ENCODE measurements at places on chromosomes 5 and 9.

GRCh38 chr5:104942735-104943134 lies 1380.1 kb upstream of the NUDT12 start:
- no peak for DNase-seq

DNA sequence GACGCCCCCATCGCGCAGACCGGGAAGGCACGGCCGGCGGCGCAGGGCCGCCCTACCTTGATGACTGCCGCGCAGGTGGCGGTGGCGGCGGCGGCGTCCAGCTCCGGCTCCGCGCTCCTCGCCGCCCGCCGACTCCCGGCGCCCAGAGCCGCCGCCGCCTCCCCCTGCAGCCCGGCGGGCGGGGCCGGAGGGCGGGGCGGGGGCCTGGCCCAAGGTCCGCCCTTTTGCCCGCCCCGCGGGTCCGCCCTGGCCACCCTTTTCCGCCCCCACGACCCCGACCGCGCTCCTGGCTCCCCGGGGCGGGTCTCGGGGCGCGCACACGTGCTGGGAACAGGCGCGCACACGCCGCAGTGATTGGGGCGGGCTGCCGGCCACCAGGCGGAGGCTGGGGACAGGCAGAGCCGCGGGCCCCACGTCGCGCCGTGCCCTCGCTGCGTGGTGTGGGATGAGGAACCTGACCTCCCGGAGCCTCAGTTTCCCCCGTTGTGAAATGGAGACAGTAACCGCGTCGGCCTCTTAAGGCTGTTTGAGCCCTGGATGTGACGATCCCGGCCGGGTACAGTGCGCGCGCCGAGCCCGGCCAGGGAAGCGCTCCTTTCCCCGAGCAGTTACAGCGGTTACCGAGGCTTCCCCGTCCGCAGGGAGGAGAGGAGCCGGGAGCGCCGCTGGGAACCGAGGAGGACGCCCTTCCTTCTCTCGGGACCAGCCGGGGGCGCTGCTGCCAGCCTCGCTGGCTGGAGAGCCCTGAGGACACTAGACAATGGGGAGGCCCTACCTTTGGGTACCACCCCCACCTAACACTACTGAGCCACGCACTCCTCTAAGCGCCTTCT lies at the start of gene CORO2A:
Gene CORO2A (minus strand): TSS at position 135 of the 833 bp plus-strand sequence. CDS start 34,977 bp downstream, outside the sequence.
- DNase-seq: peak; percentile 65

GRCh38 chr9:29245351-29245750 lies 1672.1 kb upstream of the C9orf72 start:
- DNase-seq: no peak

DNA sequence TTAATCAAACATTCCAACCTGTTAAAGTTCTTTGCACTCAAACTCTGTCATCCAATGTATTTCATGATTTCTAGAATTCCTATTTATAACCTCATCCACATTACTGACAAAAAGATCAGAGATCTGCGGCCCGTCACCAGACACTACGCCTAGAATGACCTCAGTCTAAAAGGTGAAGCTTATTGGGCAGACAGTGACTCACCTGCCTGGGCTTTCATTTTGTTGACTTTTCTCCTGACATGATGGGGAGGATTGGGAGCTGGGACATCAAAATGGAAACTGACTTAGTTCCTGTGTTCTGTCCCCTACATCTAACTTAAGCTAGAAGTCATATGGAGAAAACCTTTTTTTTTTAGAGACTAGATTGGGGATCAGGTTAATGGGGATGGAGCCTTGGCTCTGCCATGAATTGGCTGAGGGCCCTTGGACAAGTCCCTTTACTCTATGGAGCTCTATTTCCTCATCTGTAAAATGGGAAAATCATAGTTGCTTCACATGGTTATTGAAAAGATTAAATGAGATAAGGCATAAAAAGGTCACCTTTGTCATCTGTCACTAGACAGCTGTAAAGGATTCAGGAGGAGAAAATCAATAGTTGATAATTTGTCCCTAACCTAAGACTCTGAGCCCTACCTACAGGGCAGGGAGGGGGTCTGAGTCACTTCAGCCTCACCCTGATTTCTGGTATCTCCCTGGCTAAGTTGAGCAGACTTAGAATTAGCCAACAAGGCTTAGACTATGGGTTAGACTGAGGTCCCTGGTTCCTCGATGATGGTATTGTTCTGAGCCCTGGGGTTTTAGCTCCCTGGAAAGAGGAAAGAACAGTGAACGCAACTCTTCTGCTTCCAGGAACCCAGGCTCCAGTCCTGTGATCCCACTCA lies 224.8 kb upstream of the TBC1D2 start:
- DNase-seq: no peak

DNA sequence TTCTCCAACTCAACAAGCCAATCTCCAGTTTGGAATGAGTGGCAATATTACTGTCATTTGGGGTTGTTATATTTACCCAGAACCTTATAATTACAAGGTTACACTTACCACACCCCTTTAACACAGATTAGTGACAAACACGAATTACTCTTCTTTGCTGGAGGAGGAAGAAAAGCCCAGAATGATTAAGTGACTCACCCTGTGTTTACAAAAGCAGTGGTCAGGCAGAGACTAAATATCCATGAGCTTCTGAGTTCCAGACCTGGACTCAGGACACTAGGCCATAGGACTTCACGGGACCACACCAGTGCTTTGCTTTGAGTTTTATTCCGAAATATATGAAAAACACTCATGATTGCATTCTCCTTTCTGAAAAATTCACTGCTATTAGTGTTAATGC lies 370.8 kb downstream of the TLE1 start:
- no peak for DNase-seq

GRCh38 chr5:21212026-21212425 lies 1224.0 kb upstream of the CDH18 start:
- DNase-seq: no peak

DNA sequence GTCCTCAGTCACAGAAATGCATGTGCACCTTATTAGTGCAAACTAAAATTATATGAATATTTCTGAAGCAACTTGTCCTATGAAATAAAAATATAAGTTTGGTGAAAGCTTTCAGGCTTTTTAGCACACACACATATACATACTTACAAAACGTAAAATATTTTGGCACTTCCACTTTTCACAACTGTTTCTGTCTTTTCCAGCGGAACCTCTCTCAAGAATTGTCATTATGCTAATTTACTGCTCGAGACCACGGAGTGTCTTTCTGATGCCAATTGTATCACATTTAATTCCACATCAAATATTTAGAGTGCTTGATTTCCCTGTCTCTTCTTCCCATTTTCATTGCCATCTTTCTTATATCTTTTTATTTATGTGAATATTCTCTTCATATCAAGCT lies 100.4 kb downstream of the MEF2C start:
- DNase-seq: no peak

- no peak for DNase-seq
Observed at GRCh38 chr9:17907779-17908508, 329.1 kb downstream of the SH3GL2 start.

- no peak for DNase-seq
Observed at GRCh38 chr5:60598424-60598823, 101.5 kb downstream of the DEPDC1B start.

DNA sequence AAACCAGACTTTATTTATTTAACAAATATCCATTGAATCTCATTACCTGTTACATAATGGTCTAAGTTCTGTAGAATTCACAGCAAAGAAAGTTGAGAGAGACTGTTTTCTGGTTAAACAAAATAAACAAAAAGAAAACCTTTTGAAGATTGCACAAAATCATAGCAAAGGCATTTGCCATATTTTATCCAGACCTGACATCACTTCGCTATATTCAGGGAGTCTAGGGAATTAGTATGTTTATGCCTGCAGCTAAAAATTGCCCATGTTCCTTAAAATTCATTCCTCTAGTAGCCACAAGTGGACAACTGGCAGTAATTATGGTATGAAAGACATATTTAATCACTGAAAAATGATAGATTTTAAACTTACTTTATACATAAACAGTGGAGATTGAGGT lies 577.0 kb upstream of the DAB2 start:
- no peak for DNase-seq

- peak; percentile 69 for DNase-seq
Observed at GRCh38 chr9:128684325-128685199, 4.5 kb upstream of the SET start.

Data from psoas muscle (tissue), 8 donors.